ENCODE measurements at places on chromosomes 6 and 20.

DNA sequence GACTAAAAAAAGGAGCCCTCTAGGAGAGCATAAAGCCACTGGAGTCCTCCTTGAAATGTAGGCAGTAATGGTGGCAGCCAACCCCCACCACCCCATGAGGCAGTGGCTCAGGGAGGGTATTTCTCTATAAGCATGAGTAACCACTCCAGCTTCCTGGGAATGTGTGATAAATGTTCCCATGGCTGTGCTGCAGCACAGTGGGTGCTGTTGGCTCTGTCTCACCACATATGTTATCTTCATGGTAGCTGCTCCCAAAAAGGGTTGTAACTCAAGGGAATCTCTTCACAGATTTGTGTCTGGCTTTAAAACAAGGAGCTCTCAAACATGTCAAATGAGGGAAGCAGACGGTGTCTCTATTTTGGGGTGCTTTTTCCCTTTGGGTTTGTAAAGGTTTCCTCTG lies 7.5 kb upstream of the PHACTR1 start:
- DNase-seq, result no peak

- DNase-seq, result no peak
These were observed 171.9 kb upstream of the MAP3K7 start for GRCh38 chr6:90758741-90759140.

DNA sequence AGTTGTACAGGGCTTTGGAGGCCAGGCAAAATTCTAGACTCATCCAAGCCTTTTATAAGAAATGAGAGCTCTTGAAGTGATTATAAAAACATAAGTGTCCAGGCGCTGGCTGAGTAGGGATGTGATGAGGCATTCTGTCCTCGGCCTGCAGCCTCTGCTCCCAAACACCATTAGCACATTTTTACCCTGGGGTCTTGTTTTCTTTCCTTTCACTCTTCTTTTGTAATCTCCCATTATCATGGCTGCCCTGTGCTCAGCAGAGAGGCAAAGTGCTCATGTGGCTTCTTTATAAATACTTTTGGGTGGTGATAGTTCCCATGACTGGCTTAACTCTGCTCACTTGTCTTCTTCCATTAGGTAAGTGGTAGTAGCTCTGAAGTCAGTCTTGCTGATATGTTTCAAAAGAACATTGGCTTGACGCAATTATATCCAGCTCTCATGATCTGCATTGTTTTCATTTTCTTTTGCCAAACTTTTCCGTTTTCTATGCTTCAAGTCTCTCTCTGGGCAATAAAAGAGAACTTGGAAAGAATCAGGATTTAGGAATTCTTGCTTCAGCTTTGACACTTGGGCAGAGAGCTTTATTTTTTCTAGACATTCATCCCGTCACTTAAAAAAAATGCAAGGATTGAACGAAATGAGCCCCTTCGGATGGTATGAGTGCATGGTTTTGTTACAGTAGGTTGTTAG lies 61.1 kb downstream of the CAP2 start:
- DNase-seq, result no peak

GRCh38 chr20:51310216-51310615 lies 232.3 kb downstream of the NFATC2 start:
- no peak for DNase-seq

GRCh38 chr20:61770113-61770585 lies 295.5 kb downstream of the TAF4 start:
- DNase-seq, result peak; percentile 30

GRCh38 chr20:48060841-48061720 lies 275.8 kb upstream of the SULF2 start:
- DNase-seq, result no peak

DNA sequence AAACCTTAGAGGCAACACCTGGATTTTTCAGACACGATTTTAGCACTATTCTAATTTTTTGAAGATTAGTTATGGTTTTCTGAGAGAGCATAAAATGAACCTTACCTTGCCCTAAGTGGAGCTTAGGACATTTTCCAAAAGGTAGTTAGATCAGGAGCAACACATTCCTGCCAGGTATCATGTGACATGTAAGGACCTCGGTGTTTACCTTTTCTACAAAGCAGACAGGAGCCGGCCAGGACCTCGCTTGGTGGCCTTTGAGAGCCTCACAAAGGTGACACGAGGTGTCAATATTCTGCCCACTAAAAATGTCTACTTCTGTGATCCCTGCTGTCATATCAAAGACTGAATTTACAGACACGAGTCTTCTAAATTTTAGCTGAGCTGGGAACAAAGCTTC lies 174.9 kb downstream of the SMOC2 start:
- no peak for DNase-seq

DNA sequence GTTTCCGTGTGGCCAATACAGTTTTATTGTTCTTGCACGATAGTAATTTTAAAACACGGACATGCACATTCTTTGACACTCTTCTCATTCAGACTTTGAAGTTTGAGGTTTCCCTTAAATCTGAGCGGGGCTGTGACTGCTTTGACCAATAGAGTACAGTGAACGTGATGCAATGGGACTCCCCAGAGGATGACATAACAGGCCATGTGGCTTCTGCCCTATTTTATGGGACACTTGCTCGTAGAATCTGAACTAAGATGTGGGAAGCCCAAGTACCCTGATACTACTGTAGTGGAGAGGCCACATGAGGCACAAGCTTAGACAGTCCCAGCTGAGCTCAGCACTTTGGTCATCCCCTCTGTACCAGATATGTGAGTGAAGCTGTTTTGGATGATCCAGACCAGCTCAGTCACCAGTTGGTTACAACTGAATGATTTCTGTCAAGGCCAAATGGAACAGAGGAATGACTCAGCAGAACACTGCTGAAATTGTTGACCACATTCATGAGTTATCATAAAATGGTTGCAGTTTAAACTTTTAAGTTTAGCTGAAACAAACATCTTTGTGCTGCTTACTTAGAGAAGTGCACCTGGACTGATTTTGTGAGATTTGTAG lies 279.4 kb downstream of the RFPL4B start:
- no peak for DNase-seq

- peak; percentile 71 for DNase-seq
These were observed 585 bp downstream of the PIM1 start for GRCh38 chr6:37170273-37171200.

GRCh38 chr20:478949-479429 lies 16.7 kb upstream of the TBC1D20 start:
- no peak for DNase-seq

- DNase-seq, result no peak
These were observed 2.4 kb downstream of the NKX2-2 start for GRCh38 chr20:21511485-21511849.

- no peak for DNase-seq
These were observed 431.4 kb upstream of the RUNX2 start for GRCh38 chr6:44896701-44897100.

DNA sequence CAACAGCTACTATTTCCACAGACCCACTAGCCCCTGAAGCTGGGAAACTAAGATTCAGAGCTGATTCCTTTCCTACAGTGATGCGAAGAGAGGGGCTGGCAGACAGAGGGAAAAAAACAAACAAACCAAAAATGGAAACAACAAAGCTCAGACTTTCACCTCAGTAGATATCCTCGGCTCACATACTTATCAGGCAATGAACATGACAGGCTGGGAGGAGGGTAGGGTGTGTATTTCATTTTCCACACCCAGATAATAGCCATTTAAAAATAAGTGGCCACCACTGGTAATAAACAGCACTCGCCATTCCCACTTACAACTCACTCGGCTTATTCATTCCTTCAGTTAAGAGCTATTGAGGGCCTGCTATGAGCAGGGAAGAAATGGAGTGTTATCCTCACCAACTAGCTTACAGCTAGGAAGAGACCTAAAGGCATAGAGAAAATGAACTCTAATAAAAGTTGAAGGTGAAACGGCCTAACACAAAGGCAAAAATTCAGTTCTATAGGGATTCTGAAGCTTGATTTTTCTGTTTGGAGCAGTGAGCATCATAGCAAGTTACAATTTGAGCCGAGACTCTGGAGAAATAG lies 32.0 kb upstream of the SPTLC3 start:
- DNase-seq, result no peak

DNA sequence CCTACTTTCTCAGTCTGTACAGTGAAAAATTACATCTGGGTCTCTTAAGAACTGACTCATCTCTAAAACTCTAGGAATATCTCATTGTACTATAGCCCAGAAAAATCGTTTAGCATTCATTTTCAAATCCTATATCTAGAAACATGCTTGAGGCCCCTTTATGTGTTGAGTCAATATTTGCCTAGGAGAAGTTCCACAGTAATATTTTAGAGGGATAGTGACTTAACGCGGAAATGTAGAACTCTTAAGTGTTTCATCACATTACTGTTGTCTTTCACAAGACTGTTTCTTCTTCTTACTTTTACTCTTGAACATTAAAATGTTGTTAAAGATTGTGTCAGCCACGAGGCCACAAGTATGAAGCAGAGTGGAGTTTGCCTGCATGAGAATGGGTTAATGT lies 23.0 kb upstream of the MYLIP start:
- DNase-seq, result no peak

DNA sequence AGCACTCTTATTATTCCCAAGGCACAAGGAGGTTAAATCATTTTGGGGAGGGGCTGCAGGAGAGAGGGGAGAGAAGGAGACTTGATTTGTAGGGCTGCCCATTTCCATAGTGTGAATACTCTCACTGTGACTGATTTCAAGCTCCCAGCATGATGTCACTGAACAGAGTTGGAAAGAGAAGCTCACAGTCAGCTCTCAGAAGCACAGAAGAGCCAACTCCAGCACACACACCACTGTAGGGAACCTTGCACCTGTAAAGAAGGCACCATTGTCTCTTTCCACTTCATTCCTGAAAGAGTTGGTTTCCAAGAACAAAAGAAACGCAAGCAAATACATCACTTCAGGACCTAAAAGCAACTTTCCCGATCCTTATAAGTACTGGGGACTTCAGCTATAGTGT lies 12.7 kb upstream of the STK35 start:
- no peak for DNase-seq

GRCh38 chr6:35411066-35411465 lies 41.1 kb upstream of the FANCE start:
- no peak for DNase-seq

GRCh38 chr6:101443315-101443714 lies 49.8 kb downstream of the GRIK2 start:
- DNase-seq, result no peak

DNA sequence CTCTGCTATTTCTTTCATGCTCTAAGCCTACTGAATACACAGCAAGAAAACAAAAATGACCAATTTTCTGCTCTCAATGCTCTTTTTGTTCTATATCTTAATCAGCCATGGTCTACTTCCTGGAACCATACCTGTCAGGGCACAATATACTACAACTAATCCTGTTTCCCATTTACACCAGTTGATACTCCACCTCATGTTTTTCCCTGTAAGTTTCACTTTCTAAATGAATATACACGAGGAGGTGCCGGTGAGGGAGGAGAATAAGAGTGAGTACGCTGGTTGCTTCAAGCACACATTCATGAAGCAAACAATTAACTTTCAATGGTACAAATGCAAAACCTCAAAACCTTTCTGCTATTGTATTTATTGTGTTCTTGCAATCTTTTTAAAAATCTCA lies 443.1 kb upstream of the ID4 start:
- no peak for DNase-seq

DNA sequence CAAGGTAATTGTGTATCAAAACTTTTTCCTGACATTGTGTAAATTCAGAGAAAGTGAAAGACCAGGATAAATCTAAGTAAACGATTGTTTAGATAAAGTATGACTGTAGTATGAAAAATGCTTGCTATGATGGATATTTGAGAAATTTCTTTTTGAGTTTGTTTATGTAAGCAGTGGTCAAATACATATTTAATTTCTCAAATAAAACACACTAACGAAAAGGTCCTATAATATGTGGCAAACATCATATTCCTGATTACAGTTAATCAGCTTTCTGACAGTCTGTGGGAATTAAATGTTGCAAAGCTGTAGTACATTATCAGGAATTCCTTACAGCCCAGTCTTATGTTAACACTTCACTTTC lies 636.9 kb downstream of the MMUT start:
- DNase-seq, result no peak

DNA sequence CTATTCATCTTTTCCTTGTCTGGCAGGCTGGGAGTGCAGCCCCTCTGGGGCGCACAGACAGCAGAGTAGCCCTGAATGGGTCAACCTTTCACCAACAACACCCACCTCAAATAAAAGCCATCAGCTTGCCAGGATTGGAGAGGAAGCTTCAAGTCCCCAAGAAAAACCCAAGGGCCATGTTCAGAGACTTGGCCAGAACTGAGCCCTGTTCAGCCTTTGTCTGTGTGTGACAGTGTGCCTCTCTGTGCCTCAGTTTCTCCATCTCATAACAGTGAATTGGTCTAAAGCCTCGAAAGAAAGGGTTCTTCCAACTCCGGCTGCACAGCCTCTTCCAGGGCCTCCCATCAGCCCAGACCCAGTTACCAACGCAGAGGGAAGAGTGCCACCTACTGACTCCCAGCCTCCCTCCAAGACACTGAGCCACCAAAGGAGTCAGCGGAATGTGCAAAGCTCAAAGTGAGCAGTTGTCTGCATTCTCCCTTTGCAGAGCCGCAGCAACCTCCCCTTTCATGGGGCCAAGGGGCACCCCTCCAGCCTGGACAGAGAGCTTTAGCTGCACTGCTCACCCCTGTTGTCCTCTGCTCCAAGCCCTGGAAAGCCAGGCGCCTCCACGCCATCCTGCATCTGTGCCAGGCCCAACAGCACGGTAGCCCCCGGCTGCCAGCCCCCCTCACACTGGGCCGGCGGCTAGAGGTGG lies 82.7 kb upstream of the TOP1 start:
- DNase-seq, result peak; percentile 71

GRCh38 chr6:105902401-105903031 lies 183.6 kb upstream of the PRDM1 start:
- no peak for DNase-seq

- DNase-seq, result no peak
These were observed 76.8 kb downstream of the OLIG3 start for GRCh38 chr6:137417396-137417795.

GRCh38 chr6:125733516-125734300 lies 15.7 kb upstream of the HEY2 start:
- DNase-seq, result no peak

- DNase-seq, result no peak
These were observed 197.1 kb downstream of the KHDC1L start for GRCh38 chr6:73028124-73028766.

DNA sequence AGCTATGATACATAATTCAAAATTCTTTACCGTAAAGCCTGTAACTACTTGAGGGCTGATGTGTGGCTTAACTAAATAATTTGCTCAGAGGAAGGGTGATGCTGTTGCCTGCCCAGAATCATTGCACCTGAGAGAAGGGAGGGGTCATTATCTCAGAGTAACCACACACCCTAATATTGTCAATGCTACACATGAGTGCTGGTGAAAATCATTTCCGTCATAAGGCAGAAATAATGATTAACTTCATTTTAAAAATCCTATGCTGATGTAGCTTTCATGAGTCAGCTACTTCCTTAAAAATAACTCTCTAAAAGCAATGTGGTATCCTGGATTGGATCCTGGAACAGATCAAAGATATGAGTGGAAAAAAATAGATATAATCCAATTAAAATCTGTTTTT lies 146.4 kb upstream of the FAM83B start:
- DNase-seq, result no peak

GRCh38 chr20:50251383-50251748 lies 60.7 kb downstream of the CEBPB start:
- DNase-seq, result no peak

- DNase-seq, result no peak
These were observed 532 bp downstream of the TMEM74B start for GRCh38 chr20:1184260-1184637.

Data from sciatic nerve (tissue), 2 donors.